ENCODE measurements at places on chromosomes 13 and 19.

DNA sequence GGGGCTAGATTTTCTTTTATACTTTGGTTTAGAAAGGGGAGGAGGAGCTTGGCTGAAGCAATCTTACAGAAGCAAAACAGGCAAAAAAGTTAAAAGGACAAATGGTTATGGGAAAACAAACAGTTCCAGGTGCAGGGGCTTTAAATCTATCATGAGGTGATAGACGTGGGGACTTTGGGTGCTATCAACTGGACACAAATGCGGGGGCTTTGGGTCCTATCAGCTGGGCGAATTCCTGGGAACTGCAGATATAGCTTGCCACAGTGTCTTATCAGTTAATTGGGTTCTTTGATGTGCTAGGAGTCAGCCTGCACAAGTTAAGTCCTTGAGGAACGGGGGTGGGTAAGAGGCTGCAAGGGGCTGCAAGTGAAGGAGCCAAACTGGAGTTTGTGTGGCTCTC lies 260.6 kb downstream of the TUBA3C start:
- no peak for DNase-seq

DNA sequence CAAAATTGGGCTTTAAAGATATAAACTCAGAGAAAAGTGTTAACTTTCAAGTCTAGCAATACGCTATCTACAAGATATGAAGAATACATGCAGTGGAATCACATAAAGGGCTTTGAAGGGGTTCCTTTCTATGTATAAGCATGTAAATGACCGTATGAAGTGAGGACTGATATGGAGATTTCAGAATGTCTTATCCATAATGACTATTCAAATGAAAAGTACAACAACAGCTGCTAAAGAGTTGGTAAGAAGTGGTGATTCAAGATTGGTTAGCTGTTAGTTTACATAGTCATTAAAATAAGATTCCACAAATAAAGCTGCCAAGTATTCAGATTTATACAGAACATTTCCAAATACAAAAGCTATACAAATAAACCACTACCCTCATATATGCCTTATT lies 153.4 kb upstream of the STARD13 start:
- DNase-seq = no peak

DNA sequence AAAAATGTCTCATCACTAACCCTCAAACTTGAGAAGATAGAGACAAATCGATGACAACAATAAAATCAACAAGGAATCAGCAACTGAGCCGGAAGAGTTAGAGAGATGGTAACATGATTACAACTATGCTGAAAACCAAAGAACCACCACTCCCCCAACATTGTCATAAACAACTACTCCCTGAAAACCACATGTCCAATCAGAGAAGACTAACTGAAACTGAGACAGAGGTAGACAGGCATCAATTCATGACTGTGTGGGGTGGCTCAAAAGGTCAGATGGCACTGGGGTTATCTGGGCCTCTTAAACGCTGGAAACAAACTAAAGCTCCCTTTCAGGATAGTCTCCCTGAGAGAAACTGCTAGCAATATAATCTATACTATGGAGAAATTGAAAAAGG lies 488.8 kb downstream of the KCTD12 start:
- no peak for DNase-seq

- DNase-seq = no peak
Observed at GRCh38 chr13:113724016-113724758, 34.8 kb upstream of the TMEM255B start.

DNA sequence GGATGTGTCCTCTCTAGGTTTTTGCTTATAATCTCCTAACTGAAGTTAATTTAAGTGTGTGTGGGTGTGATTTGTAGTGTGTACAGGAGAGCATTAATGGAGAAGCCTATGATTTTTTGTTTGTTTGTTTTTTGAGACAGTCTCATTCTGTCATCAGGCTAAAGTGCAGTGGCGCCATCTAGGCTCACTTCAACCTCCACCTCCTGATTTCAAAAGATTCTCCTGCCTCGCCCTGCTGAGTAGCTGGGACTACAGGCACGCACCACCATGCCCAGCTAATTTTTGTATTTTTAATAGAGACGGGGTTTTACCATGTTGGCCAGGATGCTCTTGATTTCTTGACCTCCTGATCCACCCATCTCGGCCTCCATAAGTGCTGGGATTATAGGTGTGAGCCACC lies 20.6 kb downstream of the ZNF701 start:
- DNase-seq = no peak

- DNase-seq = no peak
Observed at GRCh38 chr19:2693492-2694160, 8.9 kb downstream of the GNG7 start.

GRCh38 chr13:105450784-105451183 lies 1084.7 kb downstream of the EFNB2 start:
- DNase-seq = no peak

GRCh38 chr19:35135389-35135909 lies 590 bp upstream of the LGI4 start:
- DNase-seq = peak; percentile 89

DNA sequence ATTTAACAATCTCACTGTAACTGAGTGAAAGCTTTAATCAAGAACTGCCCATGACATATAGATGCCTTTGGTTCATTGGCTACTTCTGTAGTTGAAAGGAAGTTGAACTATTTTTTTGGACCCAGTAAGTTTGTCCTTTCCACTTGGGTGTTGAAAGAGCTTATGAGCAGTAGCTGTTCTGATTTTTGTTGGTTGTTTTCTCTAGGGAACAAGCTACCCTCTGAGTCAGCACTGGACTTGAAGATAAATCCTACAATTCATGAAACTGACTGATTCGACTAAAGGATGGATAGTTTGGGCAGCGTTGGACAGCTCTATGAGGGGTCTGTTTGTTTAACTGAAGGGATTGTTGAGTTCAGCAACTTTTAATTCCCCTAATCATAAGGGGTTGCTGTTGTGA lies 101.0 kb downstream of the PAN3 start:
- DNase-seq = no peak

DNA sequence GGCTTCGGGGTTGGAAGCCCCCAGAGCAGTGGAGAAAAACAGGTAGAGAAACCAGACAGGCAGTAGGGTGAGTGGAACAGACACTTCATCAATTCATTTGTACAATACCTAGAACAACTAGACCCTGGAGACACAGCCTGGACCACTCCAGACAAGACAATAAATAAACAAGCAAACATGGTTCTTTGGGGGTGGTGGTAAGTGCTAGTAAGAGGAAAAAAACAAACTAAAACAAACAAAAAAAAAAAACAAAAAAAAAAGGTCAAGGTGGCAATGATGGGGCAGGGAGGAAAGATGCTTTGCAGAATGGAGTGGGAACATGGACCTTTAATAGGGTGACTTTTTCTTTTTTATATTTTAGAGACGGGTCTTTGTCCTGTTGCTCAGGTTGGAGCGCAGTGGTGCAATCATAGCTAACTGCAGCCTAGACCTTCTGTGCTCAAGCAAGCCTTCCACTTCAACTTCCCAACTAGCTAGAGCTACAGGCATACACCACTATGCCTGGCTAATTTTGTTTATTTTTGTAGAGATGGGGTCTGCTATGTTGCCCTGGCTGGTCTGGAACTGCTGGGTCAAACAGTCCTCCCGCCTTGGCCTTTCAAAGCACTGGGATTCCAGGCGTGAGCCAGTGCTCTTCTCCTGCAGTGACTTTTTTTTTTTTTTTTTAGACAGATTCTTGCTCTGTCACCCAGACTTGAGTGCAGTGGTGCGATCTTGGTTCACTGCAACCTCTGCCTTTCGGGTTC lies 3.1 kb downstream of the JUNB start:
- DNase-seq = peak; percentile 34

DNA sequence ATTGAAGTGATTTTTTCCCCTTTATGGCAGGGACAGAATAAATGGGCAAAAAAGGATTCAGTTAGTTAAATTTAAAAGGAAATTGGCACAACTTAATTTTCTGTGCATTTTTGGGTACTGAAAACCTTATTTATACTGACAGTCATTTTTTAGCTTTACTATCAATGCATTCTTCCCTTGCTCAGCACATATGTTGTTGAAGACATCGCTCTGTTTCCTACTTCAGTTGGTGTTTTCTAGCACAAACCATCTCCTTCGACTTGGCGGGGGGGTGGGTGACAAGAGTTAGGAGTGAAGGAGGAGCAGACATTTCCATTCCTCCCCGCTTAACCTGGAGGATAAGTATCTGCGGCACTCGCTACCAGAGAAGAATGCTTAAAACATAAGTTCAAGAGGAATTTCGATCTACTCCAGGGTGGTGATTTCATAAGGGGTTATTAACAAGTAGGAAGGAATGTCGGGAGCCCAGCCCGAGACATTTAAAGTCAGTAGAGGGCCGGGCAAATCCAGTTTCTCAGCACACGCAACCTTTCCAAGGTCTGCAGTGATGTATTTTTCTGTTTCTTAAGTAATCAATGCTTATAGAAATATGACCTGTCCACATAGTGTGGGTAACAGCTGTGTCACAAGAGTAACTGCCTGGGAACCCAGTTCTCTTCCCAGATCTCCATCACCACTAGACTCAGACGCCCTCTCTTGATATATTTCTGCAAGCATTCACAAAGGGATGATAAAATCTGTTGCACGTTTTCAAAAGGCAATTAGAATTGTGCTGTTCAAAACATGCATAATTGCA lies 525.8 kb downstream of the MYO16 start:
- DNase-seq = peak; percentile 67

DNA sequence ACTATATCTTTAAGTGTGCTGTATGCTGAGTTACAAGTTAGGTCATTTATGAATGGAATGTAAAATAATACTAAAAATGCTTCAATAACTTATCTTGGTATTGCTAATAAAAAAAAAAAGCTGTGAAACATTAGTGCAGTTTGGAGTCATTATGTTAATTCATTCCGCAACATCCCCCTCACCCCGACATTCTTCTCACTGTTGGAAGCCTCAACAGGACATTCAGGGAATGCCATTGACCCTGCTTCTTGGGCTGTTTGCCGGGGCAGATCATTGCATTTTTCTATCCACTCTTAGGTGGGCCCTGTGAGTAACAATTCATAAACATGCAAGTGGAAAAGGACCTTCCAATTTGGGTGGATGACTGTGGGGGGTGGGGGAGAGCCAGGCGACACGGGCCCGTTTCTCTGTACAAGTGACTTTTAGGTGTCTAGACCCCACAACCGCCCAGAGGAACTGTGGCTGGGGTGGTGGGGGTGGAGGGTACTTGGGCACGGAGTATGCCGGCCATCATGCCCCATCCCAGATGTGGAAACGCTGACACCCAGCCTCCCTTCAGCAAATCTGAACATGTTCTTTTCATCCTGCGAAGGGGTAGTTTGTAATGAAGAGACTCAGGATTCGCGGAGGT lies 185.9 kb downstream of the ZNF536 start:
- DNase-seq = no peak

- DNase-seq = no peak
Observed at GRCh38 chr13:65872448-65872847, 1357.7 kb downstream of the PCDH9 start.

GRCh38 chr19:40129425-40129824 lies 38.7 kb upstream of the ZNF780A start:
- DNase-seq = no peak

DNA sequence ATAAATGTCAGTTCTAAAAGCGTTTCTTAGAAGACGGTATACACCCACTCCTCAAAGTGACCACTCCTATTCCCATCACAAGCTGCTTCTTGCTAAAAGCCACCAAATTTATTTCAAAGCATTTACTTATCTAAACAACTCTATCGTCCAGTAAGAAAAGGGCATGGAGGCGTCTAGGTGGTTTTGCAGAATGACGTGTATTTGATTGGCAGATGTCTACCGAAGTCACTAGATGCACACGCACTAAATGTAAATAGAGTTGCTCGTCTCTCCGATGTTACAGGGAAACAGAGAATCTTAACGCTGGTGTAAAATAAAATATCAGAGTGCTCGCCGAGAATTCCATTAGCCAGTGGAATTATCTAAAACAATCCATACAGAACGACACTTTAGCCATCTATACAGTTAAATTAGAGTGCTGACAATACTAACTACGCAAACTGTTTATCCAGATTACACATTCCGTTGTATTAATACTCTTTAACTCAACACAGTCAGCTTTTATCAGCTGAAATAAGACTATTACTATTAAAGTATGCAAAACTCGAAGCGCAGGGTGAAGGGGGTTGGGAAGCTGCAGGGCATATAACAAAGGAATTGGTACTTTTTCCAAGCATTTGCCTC lies 1.9 kb downstream of the KLF12 start:
- peak; percentile 84 for DNase-seq
